ENCODE measurements at places on chromosomes 11 and 22.

DNA sequence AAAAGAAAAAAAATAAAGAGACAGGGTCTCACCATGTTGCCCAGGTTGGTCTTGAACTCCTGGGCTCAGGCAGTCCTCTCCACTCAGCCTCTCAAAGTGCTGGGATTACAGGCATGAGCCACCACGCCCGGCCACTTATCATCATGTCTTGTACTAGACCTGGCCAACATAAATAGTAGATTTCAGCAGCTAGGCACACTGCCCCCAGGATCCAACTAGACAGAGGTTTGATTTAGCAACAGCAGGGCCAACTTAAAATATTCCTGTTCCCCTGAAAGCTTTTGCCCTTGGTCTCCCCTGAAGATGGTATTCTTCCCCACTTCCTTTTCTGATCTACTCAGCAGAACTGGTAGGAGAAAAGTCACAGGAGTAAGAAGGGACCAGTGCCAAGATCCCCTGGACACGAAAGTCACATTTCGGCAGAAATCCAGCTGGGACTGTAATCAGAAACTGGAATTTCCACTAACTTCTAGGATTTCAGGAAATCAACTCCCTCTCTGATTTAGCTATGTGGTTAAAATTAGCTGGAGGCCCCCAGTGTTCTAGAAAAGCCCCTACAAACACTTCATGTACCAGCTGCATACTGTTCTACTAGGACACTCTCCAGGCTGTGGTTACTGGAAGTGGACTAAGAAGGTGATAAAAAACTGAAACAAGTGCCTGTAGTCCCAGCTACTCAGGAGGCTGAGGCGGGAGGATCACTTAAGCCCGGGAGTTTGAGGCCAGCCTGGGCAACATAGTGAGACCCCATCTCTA is 8.9 kb upstream of the PPP2R1B start:
- peak; percentile 73 for DNase-seq

DNA sequence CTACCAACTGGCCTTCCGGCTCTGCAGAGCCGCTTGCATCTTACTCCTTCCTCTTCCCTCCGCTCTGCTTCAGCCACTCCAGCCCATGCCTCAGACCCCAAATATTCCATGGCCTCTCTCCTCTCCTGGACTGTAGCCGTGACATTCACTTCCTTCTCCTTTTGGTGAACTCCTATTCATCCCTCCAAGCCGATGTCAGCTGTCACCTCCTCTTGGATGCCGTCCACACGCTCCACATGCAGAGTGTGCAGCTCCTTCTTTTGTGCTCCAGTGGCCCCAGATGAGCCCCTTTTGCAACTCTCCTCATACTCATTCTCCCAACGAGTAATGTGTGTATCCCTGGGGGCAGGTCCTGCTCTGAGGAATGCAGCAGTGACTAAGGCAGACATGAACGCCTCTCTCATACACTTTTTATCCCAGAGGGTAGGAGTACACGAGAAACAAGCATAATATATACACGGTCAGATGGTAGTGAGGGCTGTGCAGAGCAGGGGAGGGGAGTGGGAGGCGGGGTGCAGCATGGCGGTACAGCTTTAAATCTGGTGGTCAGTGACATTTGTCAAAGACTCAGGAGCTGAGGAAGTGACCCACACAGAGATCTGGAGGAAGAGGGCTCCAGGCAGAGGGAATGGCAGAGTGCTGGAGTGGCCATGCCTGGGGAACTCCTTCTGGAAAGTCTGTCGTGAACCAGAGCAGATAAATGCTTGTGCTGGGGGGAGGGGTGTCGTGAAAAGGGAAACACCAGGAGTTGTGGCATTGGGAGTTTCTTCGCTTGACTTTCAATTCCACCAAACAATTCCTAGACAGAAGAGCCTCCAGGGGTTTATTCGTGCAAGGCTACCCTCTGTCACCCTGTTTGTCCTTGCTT is 83.8 kb upstream of the ATXN10 start:
- no peak for DNase-seq

DNA sequence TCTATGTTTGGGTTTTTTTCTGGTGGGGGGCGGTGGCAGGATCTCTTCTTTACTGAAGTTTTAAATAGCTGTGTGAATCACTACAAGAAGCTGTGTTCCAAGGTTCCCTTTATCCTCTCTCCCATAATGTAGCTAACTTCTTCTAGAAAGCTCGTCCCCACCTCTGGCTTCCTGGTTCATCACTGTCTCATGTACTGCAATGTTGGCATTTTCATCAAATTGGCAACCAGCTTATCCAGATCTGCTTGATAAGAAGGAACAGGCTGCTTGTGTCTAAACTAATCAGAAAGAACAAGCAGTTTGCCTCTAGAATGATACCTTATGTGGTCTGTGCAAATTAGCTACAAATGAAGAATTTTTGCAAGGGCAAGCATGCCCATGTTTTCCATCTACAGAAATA is 130.8 kb downstream of the WT1 start:
- DNase-seq = no peak

GRCh38 chr22:43739851-43740379 is 72.2 kb downstream of the EFCAB6 start:
- DNase-seq = no peak

GRCh38 chr22:30555282-30556210 is 9.0 kb upstream of the SEC14L6 start:
- no peak for DNase-seq

GRCh38 chr22:35978889-35979288 is 49.7 kb downstream of the RBFOX2 start:
- DNase-seq = no peak

GRCh38 chr11:133388975-133389568 is 143.2 kb downstream of the OPCML start:
- DNase-seq = no peak

GRCh38 chr11:72305077-72305476 is 61.1 kb upstream of the PHOX2A start:
- no peak for DNase-seq

GRCh38 chr11:108037636-108038035 is 28.9 kb downstream of the CUL5 start:
- no peak for DNase-seq

DNA sequence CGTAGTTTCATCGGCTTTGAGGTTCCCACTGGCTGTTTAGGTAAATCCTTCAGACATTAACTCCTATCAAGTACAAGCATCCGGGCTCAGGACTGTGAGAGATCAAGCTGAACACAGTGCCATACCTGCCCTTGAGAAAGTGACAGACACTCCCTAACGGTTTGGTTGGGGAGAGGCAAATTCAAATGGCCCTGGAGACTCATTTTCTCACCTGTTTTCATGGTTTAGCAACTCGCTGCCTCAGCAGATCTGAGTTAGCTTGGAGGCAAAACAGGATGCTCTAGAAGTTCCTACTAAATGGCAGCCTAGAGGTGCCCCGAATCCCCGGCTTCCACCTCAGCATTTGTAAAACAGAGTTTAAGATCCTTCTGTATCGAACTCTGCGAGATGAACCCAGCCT is 3.6 kb upstream of the FBXO3 start:
- DNase-seq = no peak

GRCh38 chr11:46242041-46242951 is 35.2 kb upstream of the CREB3L1 start:
- DNase-seq = no peak

DNA sequence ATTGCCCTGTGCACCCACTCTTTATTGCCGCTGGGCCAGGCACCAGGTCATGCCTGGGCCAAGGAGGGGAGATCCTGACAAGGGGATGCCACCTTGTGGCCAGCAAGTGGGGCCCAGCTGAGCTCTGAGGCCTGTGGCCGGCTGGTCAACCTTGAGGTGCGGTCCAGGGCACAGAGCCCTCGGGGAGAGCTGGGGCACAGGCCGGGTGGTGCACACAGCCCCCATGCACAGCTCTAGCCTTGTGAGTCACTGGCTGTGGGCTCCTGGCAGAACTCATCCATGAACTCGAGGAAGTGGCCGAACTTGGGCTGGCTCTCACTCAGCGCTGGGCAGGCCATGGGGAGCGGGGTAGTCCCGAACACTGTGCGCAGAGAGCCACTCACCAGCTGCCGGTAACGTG is 94.3 kb downstream of the RNF169 start:
- no peak for DNase-seq

DNA sequence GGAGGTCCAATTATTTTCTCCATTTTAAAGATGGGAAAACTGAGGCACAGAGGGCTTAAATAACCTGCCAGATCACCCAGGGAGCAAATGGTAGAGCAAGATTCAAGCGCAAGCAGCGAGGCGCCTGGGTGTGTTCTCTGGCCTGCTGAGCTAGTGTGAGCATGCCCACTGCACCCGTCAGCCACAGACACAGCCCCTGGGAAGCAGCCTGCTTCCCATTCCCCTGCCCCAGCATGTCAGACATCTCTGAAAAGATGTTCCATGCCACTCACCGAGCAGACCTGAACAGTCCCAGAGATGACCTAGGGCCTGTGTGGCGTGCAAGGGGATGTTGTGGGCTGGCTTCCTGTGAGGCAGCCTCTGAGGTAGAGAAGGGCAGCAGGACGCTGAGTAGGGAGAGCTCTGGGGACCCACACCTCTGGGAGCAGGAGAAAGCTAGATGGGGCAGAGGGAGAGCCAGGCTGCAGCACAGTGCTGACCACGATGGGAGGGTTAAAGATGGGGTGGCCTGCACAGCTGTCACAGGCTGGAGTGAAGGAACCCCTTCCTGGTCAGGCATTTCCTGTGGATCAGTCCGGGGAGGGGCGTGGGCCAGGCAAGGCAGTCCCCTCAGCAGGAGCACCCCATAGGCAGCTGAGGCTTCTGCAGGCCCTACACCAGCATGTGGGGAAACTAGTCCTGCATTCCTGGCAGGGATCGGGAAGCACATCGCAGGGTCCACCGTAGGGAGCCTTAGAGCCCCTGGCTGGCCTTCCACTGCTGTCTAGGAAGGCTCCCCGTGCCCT is 101.4 kb downstream of the GALNT18 start:
- DNase-seq = peak; percentile 37

GRCh38 chr11:41222236-41222635 is 237.2 kb downstream of the LRRC4C start:
- DNase-seq = no peak

GRCh38 chr22:25199731-25200520 is at the start of gene CRYBB3:
TSS of gene CRYBB3 (plus strand) at chr22:25199858. CDS start at chr22:25201397, 1,539 bp downstream.
- DNase-seq = no peak

DNA sequence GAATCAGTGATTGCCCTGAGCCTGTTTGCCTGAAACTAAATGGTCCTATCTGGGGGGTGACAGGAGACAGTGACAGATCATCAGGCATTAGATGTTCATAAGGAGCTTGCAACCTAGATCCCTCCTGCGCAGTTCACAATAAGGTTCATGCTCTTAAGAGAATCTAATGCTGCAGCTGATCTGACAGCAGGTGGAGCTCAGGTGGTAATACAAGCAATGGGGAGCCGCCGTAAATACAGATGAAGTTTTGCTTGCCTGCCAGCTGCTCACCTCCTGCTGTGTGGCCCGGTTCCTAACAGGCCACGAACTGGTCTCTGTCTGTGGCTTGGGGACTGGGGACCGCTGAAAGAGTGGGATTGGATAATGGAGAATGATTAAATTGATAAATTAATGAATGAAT is 14.0 kb downstream of the NOX4 start:
- DNase-seq = no peak

- peak; percentile 65 for DNase-seq
These were observed 105.1 kb downstream of the CHST1 start for GRCh38 chr11:45560155-45560912.

GRCh38 chr22:31184015-31184414 is 24.0 kb downstream of the RNF185 start:
- DNase-seq = no peak

GRCh38 chr22:17117400-17117799 is 3.8 kb downstream of the TMEM121B start:
- no peak for DNase-seq

DNA sequence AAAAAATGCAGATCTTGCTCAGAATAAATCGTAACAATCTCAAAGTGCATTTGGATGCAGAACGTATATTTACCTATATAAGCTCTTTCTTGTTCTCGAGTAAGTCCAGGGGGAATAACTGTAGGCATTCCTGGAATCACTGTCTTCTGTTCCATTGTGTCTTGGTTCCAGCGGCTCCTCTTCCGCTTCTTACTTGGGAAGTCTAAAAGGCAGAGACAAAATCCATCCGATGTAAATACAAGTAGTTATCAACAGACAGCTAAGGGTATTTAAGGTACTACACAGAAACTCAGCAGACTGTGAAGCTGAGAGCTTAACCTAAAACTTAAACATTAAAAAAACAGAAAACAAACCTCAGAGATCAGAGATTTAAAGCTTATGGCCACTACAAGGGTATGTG is 1.9 kb downstream of the SF1 start:
- DNase-seq = no peak

DNA sequence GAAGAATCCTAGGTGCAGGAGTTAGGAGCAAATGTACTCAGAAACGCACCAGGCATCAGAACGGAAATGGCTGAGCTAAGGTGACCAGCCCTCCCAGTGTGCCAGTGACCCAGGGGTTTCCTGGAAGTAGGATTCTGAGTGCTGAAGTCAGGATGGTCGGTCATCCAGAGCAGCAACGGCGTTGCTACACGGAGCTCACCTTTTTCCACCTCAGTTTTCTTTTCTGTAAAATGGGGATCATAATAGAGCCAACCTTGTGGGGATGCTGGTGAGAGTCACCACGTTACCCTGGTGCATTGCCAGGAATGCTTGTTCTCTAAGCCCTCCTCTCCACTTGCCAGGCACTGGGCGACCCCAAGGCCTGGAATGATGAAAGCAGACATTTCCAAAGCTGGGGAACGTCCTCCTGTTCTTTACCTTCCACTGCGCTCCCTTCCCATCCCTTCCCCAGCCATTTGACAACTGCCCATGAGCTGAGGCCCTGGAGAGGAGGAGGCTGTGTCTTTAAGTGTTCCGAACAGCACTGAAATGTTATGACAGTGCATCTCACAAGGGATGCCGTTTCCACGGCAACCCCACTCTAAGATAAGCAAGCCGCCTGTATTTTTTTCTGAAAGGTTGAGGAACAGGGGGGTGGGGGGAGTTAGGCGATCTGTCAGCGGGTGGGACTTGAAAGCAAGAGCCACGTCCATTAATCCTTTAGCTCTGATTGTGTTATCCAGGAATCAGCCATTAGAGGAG is 66.8 kb downstream of the TSPAN18 start:
- peak; percentile 65 for DNase-seq

GRCh38 chr11:72721689-72722049 is 30.5 kb downstream of the ARAP1 start:
- no peak for DNase-seq
